Activated naive CD4-positive, alpha-beta T cell treated with anti-CD3 and anti-CD28 coated beads for 36 hours (primary cell): ENCODE measurements at places on chromosomes 3 and 15. TPM values are rescaled to one million over a fixed set of nuclear protein-coding genes. Genes with fewer than 3 reads are reported as not detected.
A peak's percentile ranks its signal among the peaks of the same experiment; 100 is the strongest.

The CRABP1 gene
- total RNA-seq = 0.52 TPM

The NDUFAF3 gene
- total RNA-seq = 113 TPM

The LMAN1L gene
- not detected for total RNA-seq

The SST gene
- not detected for total RNA-seq

The SLC28A2 gene
- total RNA-seq = not detected

The OCA2 gene
- total RNA-seq = not detected

The MOBP gene
- total RNA-seq = not detected

The SERINC4 gene
- 0.14 TPM for total RNA-seq

The GNAT1 gene
- not detected for total RNA-seq

The SCAMP5 gene
- 0.15 TPM for total RNA-seq

The KCNAB1 gene
- total RNA-seq = not detected

The GOLGA6L7 gene
- not detected for total RNA-seq

The KBTBD13 gene
- not detected for total RNA-seq

The MYL3 gene
- not detected for total RNA-seq

- no peak for DNase-seq
Measured at GRCh38 chr3:3772920-3773319, 26.3 kb upstream of the LRRN1 start.

- no peak for DNase-seq
Measured at GRCh38 chr3:103499132-103499900, 1064.5 kb downstream of the ZPLD1 start.

GRCh38 chr3:27315003-27315402 lies 54.2 kb downstream of the NEK10 start:
- DNase-seq = no peak

- no peak for DNase-seq
Measured at GRCh38 chr3:111848778-111849177, 10.3 kb upstream of the PHLDB2 start.

GRCh38 chr3:144415492-144415891 lies 443.9 kb downstream of the DIPK2A start:
- DNase-seq = no peak

- DNase-seq = no peak
Measured at GRCh38 chr3:32821686-32822296, 4.0 kb downstream of the TRIM71 start.

DNA sequence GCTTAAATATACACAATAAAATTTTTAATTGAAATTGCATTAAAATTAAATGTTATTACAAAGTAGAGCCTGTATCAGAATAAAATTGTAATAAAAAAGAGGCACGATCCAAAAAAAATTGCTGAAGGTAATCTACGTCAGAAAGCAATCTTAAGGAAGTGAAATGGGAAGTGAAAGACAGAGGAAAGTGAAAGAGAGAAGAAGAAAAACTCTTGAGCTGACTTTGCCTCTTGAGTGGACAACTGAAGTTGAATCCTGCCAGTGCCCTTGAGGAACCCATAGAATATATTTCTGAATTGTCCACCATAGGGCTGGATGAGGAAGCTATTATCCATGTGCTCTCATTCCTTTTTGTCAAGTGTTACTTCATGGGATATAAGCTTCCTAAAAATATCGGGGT lies 285.1 kb upstream of the STAC start:
- DNase-seq = no peak

- no peak for DNase-seq
Measured at GRCh38 chr3:42090973-42091731, at the start of gene TRAK1. TRAK1 (plus strand) TSS chr3:42091357; CDS start chr3:42091470, 113 bp downstream.

DNA sequence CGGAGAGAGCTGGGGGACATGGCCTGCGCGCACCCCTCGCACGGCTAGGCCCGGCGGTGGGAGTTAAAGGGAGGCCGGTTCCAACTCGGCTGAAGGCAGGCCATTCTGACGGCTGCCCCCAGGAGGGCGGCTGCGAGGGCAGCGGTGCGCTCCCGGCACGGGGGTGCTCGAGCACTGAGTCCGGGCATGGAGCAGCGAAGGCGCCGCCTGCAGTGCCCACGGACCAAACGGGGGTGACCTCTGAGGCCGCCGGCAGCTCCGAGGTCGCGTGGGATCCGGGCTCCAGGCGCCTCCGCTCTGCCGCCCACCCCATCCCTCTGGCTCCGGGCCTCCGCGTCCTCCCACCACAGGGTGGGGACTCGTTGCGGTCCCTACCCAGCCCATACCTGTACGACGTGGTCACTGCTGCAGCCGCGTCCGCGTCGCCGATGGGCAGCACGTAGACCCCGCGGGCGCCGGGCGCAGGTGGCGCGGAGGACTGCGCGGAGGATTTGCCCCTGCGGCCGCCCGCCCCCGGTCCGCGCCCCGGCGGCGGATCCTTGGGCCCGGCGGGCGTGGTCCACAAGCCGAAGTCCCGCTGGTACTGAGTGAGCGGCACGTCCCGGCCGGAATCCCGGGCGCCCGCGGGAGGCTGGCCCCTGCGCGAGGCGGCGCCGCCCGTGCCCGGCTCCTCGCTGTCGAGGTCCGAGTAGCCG lies 469 bp downstream of the MAP6D1 start:
- DNase-seq = peak; percentile 22

GRCh38 chr3:71177375-71177774 lies 406.2 kb downstream of the FOXP1 start:
- no peak for DNase-seq

- DNase-seq = no peak
Measured at GRCh38 chr3:128500556-128500955, 7.6 kb upstream of the GATA2 start.

- DNase-seq = peak; percentile 39
Measured at GRCh38 chr15:70509282-70509662, 254.1 kb downstream of the UACA start.

DNA sequence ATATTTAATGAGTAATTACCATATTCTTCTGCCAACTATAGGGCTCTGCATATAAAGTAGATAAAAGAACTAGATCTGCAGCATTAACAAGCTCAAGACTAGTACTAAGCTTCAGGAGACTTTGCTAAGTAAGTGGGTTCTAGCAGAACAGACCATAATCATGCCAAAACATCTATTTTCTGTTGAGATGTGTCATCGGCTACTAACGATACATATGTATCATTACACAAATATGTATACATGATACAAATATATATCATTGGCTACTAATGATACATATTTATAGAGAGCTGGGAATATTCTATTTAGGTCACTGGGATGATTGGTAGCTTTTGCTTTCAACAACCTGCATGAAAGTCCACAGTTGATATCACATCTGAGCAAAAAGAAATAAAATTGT lies 185.8 kb upstream of the DCBLD2 start:
- DNase-seq = no peak

DNA sequence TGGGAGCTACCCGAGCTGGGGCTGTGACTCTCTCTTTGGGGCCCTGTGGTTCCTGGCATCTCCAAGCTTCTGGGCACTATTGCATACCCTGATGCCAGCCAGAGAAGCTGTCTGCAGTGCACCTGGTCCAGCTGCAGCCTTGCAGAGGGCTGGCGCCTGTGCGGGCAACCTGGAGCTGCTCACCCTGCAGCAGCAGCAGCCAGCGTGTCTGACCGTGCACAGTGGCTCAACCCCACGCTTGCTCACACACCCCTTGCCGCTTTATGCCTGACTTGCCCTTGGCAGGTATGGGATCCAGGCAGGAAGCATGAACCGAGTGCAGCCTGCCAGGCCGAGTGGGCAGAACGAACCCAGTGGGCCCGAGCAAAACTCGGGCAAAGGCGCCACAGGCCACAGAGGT lies 69.9 kb downstream of the GLB1 start:
- DNase-seq = no peak

DNA sequence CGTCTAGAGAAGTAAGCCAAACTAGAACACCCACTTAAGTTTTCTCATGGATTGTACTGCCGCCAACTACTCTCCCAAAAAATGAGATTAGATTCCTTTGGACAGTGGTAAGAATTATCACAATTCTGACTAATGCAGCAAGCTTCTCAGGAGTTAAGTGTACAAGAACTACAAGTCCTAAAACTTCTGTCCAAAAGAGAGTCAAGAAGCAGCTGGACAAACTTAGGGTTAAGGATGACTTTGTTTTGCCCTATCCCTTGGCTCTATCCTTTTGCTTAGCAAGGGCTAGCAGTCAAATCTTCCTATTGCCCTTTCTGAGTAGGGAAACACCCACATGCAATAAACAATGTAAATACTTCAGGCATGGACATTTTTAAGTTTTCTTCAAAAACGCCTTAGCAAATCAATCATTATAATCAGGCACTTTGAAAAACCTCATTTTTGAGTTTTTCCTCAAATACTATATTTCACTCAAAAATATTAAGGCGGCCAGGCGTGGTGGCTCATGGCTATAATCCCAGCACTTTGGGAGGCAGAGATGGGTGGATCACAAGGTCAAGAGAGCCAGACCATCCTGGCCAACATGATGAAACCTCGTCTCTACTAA lies 19.5 kb downstream of the RAF1 start:
- no peak for DNase-seq

- no peak for DNase-seq
Measured at GRCh38 chr3:170144437-170144843, 37.1 kb downstream of the PHC3 start.

DNA sequence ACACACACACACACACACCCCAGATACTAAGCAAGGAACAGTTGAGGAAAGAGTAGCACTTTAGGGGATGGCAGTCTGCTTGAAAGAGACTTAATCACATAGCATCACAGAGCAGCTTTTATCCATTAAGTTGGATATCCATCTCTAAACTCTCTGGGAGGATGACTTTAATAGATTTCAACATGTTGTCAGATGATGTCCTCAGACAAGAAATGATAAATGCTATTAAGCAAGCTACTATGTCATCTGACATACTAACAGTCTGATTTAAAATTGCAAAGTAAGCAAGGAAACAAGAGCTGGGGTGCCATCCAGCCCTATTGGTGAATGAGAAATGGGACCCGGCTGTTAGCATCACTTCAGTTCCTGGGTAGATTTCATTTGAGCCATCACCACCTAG lies 136.9 kb downstream of the PLCL2 start:
- no peak for DNase-seq

DNA sequence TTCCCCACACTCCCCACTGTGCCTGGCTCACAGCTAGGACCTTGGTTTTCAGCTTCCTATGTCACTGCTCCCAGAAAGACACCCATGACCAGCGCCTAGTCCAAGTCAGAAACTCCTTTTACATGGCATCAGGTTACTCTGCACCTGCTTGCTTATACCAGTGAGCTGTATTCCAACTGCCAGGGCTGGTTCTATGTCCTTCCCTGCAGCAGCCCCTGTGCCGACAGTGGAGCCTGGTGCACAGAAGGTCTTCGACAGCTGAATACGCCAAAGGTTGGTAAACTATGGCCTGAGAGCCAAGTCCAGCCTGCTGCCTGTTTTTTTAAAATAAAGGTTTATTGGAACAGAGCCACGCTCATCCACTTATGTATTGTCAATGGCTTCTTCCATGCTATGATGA lies 102.5 kb downstream of the IQSEC1 start:
- DNase-seq = no peak

DNA sequence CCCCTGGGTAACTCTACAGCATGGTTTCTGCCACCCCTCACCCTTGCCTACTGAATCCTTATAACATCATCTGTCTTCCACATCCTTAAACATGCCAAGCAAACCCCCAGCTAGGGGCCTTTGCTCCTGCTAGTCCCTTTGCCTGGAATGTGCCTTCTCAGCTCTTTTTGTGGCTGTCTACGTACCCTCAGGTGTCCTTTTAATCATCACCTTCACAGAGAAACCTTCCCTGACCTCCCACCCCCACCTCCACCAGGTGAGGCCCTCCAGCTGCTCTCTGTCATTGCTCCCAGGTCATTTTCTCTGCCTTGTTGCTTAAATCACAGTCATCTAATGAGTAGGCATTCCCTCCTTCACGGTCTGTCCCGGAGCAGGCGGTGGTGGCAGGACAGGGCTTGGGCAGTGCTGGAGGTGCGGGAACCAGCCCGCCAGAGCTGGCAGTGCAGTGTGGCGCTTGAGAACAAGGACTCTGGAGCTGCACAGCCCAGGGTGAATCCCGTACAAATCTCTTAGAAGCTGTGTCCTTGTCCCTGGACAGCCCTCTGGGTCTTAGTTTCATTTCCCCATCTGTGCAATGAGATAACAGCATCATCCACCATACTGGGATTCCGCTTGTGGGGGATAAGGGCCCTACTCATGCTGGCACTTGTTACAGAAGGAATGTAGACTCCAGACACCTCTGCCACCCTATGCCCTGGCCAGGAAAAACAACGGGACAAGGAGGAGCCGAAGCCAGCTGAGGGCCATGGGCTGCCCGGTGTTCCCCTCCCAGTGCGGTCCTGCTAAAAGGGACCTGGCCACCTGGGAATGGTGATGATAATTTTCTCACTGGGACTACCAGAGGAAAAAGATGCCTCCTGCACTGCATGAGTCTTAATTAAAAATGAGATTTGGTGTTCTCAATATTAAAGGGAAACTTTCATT lies 52.1 kb upstream of the IQSEC1 start:
- no peak for DNase-seq

DNA sequence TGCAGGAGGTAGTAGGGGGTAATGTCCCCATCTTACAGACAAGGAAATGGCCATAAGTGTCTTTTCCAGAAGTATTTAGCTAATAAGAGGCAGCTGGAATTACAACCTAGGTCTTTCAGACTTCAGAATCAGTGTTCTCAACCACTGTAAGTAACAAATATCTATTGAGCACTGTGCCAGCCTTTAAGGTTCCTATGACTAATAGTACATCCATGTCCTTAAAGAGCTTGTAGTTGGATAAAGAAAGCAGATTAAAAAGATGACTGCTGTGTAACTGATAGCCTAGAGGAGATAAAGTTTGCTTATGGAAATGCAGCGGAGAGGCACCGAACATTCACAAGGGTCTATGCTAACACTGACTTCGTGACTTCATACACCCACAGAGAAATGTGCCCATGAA lies 136.0 kb downstream of the KCNMB2 start:
- DNase-seq = no peak
